ENCODE measurements at places on chromosomes 16 and 17. TPM values are rescaled to one million over a fixed set of nuclear protein-coding genes. Genes with fewer than 3 reads are reported as not detected.

MKS1 gene
- total RNA-seq: 10.8 TPM

NAGS gene
- 3.7 TPM for total RNA-seq

WFIKKN2 gene
- total RNA-seq: 0.61 TPM

PYDC1 gene
- 15.0 TPM for total RNA-seq

RSKR gene
- total RNA-seq: 6.9 TPM

NPIPB12 gene
- 43.0 TPM for total RNA-seq

KIF2B gene
- total RNA-seq: not detected

RAB11FIP3 gene
- 26.1 TPM for total RNA-seq

PIK3R6 gene
- 0.97 TPM for total RNA-seq

MT3 gene
- not detected for total RNA-seq

DNA sequence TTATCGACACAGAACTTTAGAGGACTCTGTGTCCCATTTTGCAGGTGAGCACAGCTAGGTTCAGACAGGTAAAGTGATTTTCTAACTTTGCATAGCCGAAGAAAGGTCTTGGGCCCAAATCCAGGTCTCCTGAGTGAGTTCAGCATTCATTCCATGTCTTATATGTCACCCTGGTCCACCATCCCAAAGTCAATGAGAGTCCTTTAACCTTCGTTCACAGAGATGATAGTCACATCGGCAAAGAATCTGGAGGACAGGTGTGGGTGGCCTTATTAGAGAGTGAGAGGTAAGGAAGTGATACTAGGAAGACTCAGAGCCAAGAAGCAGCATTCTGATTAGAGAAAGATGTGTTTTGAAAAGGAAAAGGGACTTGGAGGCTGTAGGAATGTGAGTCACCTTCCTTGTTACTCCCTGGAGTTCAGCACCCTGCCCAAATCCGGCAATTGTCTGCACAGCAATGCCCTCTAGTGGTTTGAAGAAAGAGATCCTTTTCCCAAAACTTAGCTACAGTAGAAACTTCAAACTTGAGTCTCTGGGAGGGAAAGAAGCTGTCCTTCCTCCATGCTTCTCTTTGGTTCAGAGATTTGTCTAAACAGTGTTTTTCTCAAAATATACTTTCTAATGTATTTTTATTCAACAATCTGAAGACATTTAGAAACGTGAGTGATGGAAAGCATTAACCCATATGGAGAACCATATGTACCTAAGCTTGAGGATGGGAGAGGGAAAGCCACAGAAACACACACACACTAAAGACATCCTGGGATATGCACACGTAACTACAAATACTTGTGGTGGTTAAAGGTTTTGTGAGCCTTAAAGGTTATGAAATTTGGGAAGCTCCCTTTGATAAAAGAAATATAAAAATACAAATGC, 96.4 kb upstream of the SHISA6 start:
- DNase-seq: no peak

GRCh38 chr16:85249418-85250146, 137.3 kb upstream of the CIBAR2 start:
- no peak for DNase-seq

DNA sequence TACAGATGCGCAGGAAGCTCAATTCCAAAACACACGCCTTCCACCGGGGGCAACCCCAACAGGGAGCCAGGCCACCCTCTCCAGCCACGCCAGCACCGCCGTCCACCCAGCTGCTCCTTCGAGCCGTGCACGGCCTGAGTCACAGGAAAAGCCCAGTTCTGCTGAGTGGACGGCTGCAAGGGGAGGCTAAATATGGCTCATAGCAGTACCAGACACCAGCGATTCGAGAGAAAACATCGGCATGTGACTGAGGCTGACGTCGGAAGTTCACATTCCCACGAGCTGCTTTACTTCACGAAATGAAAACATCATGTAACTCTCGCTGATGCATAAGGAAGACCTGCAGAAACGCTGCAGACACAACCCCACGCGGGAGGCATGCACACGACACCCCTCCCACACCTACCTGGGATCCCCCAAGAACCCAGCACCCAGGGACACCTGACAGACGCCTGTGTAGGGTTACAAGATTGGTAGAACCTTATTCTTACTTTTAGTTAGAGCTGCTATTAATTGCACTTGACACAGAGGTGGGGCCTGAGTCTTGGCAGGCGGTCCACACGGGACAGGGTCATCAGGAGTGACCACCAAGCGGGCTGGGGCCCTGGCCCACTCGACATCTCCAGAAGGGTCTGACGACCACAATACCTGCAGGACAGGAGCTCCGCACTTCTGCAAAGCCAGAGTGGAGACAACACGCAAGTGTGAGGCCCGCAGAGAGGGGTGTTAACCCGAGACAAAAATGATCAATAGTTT, 116.8 kb downstream of the ANKRD11 start:
- DNase-seq: no peak

- DNase-seq: no peak
Observed at GRCh38 chr17:65657251-65657828, 95.9 kb upstream of the AXIN2 start.

DNA sequence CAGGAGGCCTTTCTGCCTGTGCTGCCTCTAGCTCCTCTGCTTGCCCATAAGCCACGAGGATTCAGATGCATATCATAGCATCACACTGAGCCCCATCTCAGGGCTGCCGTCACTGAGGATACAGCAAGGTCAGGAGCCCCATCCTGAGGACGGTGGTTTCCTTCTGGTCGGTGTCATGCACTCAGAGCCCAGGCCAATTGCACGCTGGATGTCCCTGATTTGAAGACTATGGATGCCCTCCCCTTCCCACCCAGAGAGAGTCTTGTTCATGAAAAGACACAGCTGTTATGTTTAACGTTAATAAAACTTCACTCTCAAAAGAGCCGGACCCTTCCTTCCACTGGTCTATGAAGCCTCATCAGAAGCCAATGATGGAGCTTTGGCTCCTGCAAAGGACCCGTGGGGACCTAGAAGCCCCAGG, 19.9 kb downstream of the COTL1 start:
- no peak for DNase-seq

- no peak for DNase-seq
Observed at GRCh38 chr17:55093353-55093752, 124.8 kb downstream of the STXBP4 start.

- DNase-seq: no peak
Observed at GRCh38 chr17:32523827-32524552, 37.2 kb downstream of the CDK5R1 start.

GRCh38 chr16:67278773-67279295, 498 bp upstream of the PLEKHG4 start:
- peak; percentile 29 for DNase-seq

DNA sequence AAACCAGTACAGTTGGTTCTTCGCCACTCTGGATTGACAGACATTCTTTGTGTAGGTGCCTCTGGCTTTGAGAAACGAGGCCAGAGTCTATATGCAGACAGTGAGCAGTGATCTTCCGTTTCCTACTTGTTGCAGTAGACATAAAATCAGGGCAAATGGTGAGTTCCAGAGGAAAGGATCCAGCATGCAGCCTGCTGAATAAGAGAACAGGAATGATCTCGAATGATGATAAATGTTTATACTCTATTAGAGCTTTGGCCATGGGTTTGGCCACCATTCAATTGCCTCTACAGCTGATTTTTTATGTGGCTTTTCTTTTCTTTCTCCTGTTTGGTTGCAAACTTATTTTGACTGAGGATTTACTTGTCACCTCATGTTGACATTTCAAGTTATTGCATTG, 286.7 kb downstream of the IRX3 start:
- DNase-seq: no peak

DNA sequence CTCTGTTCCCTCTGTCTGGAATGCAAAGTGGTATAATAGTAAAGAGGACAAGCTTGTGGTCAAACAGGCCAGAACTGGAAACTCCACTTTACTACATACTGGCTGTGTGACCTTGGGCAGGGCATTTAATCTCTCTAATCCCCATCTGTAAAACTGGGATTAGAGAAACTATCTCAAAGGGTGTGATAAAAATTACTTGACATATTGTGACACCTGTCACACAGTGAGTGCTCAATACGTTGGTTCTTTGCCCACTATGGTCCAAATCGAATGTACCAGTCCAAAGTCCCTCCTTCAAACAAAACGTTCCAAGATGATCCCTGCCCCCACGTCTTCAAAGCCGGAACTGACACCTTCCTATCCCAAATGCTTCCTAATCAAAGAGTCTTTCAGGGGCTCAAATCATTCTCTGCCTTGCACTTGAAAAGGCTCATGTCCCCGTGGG, 734 bp downstream of the PGAP3 start:
- DNase-seq: no peak

GRCh38 chr16:69440250-69440649, 15.8 kb downstream of the CYB5B start:
- DNase-seq: no peak

DNA sequence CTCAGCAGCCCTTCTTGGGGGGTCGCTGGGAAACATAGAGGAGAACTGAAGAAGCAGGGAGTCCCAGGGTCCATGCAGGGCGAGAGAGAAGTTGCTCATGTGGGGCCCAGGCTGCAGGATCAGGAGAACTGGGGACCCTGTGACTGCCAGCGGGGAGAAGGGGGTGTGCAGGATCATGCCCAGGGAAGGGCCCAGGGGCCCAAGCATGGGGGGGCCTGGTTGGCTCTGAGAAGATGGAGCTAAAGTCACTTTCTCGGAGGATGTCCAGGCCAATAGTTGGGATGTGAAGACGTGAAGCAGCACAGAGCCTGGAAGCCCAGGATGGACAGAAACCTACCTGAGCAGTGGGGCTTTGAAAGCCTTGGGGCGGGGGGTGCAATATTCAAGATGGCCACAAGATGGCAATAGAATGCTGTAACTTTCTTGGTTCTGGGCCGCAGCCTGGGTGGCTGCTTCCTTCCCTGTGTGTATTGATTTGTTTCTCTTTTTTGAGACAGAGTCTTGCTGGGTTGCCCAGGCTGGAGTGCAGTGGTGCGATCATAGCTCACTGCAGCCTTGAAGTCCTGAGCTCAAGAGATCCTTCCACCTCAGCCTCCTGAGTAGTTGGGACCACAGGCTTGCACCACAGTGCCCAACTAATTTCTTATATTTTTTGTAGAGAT, 3.4 kb downstream of the STH start:
- peak; percentile 94 for DNase-seq

DNA sequence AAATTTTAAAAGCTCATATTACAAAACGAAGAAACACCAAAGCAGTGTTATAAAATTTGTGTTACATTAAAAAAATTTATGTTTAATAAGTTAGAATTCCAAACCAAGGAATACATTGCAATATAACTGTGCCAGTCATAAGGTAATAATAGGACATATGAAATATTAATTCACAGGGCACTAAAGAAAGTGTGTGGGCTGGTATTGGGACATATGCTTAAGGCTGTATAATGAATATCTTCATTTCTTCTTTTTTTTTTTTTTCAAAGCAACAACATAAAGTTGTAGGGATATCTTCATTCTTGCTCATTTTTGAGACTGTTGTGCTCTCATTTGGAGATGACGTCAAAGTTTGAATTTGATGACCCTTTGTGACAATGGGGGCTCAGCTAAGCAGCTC, 17.5 kb upstream of the FBXO47 start:
- no peak for DNase-seq

DNA sequence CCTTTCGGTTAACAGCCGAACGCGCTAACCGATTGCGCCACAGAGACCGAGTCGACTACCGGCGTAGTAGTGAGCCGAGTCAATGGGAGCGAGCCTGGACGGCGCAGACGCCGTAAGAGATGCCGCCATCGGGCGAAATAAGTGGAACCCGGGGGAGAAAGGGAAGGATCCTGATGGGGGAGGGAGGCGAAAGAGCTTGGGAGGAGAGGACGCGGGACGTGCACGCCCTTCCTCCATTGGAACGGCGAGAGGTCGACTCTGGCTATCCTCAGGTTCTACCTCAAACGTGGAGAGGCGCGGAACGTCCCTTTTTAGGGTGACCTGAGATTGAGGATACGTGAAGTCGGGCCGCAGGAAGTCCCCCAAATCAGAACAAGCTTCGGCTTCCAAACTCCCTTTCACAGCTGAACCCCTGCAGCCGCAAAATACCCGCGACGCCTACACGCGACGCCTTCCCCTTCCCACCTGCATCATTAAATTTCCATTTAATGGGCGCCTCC, 683 bp upstream of the PSMB3 start:
- DNase-seq: peak; percentile 97

- DNase-seq: no peak
Observed at GRCh38 chr17:19442731-19443130, 31.7 kb downstream of the RNF112 start.
